Activated B cell treated with CpG ODN at 0.5 μM for 24 hours (primary cell): ENCODE measurements at places on chromosomes 2 and 18. TPM values are rescaled to one million over a fixed set of nuclear protein-coding genes. Genes with fewer than 3 reads are reported as not detected.

DNA sequence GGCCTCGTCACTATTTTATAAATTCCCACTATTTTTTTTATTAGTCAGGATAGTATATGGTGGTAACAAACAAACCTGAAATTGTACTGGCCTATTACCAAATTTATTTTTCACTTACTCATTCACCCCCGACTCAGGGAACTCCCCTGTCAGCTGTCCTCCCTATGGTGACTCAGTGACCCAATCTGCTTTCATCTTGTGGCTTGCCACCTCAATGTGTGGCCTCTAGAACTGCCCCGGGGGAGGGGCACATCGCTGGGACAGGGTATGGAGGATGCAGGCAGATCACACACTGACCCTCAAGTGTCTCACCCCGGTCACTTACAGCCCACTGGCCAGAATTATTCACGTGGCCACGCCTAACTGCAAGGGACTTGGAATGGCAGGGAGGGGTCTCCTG lies 71.6 kb downstream of the ACTR2 start:
- H3K27ac ChIP-seq: no peak overlapping the region
- H3K36me3 ChIP-seq: no peaks in the 10 kb centered on the region
- peaks cover 28% of the 10 kb centered on the region for H3K4me1 ChIP-seq
- no peak for DNase-seq
- H3K27me3 ChIP-seq: peaks cover 10% of the 10 kb centered on the region

GRCh38 chr2:151630372-151630771 lies 103.9 kb downstream of the NEB start:
- H3K4me3 ChIP-seq: no peak overlapping the region
- H3K36me3 ChIP-seq: peaks cover 1% of the 10 kb centered on the region
- DNase-seq: no peak
- H3K4me1 ChIP-seq: no peaks in the 10 kb centered on the region

The UGT1A5 gene
- not detected in 2 replicates for total RNA-seq

The RAD51AP2 gene
- not detected in 2 replicates for total RNA-seq

DNA sequence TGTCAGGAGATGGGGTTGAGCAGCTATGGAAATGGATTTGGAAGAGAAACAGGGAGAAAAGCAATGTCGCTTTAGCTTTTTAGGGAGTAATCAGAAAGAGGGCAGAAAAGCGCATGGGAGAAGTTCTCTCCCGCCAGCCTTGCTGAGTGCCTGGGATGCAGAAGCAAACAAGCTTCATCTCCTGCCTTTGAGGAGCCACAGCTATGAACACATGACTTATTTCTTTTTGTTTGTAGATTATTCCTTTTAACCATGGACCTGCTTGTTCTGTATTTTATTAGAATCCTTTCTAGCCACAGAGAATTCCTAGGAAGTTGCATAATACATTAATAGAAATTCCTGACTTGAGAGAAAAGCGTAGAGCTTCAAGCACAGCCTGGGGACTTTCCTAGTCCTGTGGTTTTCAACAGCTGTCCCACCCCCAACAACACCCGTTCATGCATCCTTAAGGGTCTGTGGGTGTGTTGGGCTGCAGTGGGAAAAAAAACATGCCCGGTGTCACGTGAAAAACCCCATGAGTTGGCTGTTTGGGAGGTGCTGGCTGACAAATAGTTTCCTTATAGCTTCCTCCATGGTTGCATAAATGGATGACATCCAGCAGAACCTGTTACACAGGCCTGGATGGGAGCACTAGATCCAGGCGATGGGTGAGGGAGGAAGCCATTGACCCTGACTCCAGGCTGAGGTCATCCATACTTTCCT lies 14.9 kb downstream of the SLC9A4 start:
- no peak overlapping the region for H3K4me3 ChIP-seq
- no peaks in the 10 kb centered on the region for H3K36me3 ChIP-seq
- H3K27ac ChIP-seq: no peak overlapping the region
- no peak for DNase-seq

DNA sequence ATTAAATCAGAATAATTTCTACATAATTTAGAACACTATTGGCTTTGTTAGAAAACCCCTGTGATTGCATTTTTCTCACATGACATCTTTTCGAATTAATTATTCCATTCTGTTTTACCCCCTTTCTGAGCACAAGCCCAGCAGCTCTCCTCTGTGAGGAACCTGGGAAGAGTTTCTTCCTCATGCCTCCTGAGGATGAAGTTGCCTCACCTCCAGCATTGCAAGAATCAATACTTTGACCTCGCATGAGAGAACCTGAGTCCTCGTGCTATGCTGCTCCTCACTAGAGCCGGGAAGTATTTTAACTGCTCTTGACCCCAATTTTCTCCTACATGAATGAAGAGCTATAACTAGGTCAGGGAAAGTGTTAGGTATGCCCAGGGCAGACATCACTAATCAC lies 77.1 kb upstream of the RAPH1 start:
- no peaks in the 10 kb centered on the region for H3K36me3 ChIP-seq
- H3K27ac ChIP-seq: no peak overlapping the region
- H3K27me3 ChIP-seq: peaks cover 38% of the 10 kb centered on the region
- H3K4me3 ChIP-seq: no peak overlapping the region
- DNase-seq: no peak

DNA sequence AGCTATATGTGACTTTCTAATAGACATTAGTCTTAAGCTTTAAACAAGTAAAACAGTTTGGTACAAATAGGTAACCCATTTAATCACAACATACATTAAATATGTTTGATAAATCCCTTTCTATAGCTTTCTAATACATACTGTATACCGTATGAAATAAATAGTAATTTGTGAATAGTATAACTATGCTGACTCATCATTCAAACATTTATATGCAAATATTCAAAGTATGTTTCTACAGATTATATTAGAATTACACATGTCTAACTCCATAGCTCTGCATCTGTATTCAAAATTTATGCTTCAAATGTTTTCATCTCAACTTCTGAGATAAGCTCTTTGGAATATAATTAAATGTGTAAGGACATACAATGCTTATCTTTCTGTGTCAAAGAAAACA lies 142.7 kb upstream of the ZNF804A start:
- no peak overlapping the region for H3K27ac ChIP-seq
- no peak overlapping the region for H3K4me3 ChIP-seq
- H3K27me3 ChIP-seq: no peaks in the 10 kb centered on the region

DNA sequence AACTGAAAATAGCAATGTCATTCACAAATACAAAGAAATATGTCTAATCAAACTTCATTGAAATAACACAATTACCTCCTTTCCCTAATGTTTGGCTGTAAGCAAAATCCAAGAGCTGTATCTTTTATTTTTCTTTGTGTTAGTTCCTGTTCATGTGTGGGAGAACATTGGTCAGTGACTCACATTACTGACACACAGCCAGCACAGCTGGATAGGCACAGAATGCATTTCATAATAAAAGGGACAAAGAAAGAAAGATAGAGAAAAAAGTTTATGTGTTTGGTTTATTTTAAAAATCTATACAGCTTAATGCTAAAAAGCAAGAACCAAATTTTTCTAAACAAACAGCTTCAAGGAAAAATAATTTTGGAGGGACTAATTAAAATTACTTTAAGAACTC lies 185.6 kb upstream of the COL3A1 start:
- no peaks in the 10 kb centered on the region for H3K4me1 ChIP-seq
- no peaks in the 10 kb centered on the region for H3K27me3 ChIP-seq
- no peak for DNase-seq

DNA sequence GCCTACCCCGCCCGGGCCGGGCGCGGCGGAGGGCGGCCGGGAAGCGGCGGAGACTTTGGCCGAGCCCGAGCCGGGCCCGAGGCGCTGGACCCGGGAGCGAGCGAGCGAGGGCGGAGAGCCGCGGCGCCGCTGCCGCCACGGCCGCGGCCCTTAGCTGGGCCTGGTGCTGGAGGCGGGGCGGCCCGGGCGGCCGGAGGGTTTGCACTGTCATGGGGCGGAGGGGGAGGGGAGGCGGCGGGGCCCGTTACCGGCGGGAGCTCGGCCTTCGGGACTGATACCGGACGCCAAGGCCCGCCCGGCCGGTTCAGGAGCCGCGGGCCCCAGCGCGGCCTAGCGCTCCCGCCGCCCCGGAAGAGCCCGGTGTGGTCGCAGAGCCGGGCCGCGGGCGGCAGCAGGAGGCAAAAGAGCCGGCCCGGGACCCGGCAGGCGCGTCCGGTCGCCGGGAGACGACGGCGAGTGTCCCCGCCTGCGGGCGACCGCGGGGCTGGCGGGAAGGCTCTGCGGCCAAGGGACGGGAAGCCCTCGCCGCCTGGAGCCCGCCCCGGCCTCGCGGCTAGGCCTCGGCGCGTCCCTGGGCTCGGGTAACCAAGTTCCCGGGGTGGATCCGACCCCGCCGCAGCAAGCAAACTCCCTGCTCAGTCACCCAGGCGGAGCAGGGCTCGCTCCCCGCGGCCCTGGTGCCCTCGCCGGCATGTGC lies 697 bp downstream of the KCMF1 start:
- peak overlapping the region; percentile 88 for H3K4me3 ChIP-seq
- H3K4me1 ChIP-seq: peaks cover 57% of the 10 kb centered on the region
- H3K27ac ChIP-seq: peak overlapping the region; percentile 90
- DNase-seq: peak; percentile 77
- H3K36me3 ChIP-seq: peaks cover 24% of the 10 kb centered on the region

The RNF152 gene
- 0.02 TPM in 1 of 2 replicates, not detected in the other for total RNA-seq

GRCh38 chr2:233940376-233941276 lies 23.5 kb downstream of the TRPM8 start:
- no peak overlapping the region for H3K27ac ChIP-seq
- no peaks in the 10 kb centered on the region for H3K36me3 ChIP-seq
- H3K4me1 ChIP-seq: peaks cover 19% of the 10 kb centered on the region

The ATP8B1 gene
- 0.42 and 0.69 TPM in 2 replicates for total RNA-seq

GRCh38 chr2:191748528-191749180 lies 70.7 kb downstream of the NABP1 start:
- no peak for DNase-seq
- no peaks in the 10 kb centered on the region for H3K4me1 ChIP-seq
- H3K36me3 ChIP-seq: no peaks in the 10 kb centered on the region
- H3K4me3 ChIP-seq: no peak overlapping the region

DNA sequence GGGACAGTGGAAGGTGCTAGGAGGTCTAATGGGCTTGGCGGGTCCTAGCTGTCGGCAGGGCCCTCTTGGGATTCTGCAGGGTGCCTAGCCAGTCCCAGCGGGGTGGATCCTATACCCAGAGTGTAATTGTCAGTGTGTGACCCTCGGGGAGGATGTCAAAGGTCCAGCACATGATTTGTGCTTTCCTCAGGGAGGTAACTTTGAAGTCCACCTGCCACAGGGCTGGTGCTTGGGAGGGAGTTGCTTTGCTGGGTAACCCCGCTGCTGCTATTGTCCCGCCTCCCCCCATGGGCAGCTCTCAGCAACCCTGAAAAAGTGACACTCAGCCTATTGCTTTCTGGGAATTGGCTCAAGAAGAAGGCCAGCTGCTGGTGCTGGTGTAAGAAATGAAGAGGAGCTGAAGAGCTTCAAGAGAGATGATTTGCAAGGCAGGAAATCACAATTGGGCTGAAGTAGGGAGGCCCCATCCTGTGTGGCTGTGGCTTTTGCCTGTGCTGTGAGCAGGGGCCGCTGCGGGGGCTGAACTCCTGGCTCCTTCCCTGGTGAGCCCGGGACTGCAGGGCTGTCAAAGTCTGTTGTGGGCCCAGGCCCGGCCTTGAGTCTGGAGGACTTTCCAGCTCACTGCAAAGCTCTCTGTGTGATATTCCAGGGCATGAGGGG lies 36.4 kb downstream of the EMILIN2 start:
- H3K36me3 ChIP-seq: peaks cover 32% of the 10 kb centered on the region
- no peak overlapping the region for H3K4me3 ChIP-seq
- H3K4me1 ChIP-seq: peaks cover 18% of the 10 kb centered on the region
- peaks cover 4% of the 10 kb centered on the region for H3K27me3 ChIP-seq
- no peak for DNase-seq

- no peaks in the 10 kb centered on the region for H3K4me1 ChIP-seq
- H3K27ac ChIP-seq: no peak overlapping the region
- no peaks in the 10 kb centered on the region for H3K36me3 ChIP-seq
- DNase-seq: no peak
Observed at GRCh38 chr2:241003369-241003768, 5.0 kb downstream of the SNED1 start.

GRCh38 chr2:212364112-212364985 lies 174.3 kb downstream of the ERBB4 start:
- H3K27me3 ChIP-seq: no peaks in the 10 kb centered on the region
- H3K36me3 ChIP-seq: no peaks in the 10 kb centered on the region
- H3K4me3 ChIP-seq: no peak overlapping the region
- DNase-seq: no peak

The OSR1 gene
- total RNA-seq: not detected in 2 replicates
